CD8-positive, alpha-beta memory T cell (primary cell): ENCODE measurements at places on chromosomes 5 and 9.

- DNase-seq, result no peak
Observed at GRCh38 chr9:20417373-20418080, 204.8 kb downstream of the MLLT3 start.

DNA sequence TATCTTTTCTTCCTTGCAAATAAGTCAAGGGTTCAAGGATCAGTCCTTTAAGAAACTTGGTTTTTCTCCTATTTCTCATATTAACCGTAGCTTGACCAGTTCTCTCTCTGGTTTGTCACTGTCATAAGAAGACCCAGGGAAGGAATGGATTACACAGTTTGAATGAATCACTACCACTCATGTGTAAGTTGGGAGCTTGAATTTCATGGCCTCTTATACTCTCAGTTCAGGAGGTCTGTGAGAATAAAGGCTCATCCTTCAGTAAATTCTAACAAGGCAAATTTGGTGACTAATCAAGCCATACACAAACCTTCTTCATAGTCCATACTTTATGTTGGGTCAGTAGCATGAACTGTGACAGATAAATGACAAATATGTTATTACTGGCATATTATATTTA, 323.1 kb upstream of the ACTBL2 start:
- DNase-seq, result no peak

DNA sequence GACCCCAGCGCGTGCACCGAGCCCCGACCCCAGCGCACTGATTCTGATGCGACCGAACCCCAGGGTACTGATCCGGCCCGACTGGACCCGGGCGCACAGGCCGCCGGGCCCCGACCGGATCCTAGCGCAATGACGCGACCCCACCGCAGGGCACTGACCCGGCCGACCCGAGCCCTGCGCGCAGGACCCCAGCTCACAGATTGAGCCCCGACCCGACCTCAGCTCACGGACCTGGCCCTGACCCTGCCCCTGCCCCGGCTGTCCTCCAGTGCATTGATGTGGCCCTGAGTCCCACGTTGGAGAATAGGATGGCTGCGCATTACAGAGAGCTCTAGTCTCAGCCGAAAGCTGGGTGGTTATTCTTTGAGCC, 438 bp downstream of the TRIP13 start:
- DNase-seq, result no peak

DNA sequence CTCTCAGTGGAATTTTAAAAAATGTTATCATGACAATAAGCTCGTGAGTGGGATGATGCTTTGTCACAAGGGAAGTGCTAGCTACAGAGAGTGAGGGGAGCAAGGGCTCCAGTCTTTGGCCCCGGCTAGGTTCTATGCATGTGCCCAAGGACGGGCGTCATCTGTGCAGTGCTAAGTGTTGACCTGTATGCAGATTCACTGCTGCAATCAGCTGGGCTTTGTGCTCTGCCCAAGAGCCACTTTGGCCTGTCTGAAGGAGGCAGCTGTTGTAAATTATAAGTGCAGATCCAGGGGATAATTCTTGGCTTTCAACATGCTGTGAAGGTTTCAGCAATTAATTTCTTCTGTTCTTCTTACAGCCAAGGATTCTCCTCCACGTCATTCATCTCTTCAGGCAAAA, 268.6 kb downstream of the PSAT1 start:
- no peak for DNase-seq

GRCh38 chr5:150556859-150557508, 49.1 kb downstream of the NDST1 start:
- no peak for DNase-seq

DNA sequence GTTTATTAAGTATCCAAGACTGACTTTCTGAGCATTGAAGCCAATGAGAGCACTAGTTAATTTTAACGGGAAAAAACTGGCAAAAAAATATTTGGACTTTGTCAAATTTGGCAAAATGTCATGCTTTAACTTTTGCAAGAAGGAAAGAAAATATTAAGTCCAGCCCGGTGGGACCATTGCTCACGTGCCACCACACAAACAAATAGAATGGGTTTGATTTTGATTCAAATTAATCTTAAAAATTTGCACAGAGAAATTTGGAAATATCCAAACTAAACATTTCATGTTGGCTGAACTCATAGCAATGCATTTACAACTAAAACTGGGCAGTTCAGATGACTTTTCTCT, 302.2 kb downstream of the EBF1 start:
- DNase-seq, result no peak

DNA sequence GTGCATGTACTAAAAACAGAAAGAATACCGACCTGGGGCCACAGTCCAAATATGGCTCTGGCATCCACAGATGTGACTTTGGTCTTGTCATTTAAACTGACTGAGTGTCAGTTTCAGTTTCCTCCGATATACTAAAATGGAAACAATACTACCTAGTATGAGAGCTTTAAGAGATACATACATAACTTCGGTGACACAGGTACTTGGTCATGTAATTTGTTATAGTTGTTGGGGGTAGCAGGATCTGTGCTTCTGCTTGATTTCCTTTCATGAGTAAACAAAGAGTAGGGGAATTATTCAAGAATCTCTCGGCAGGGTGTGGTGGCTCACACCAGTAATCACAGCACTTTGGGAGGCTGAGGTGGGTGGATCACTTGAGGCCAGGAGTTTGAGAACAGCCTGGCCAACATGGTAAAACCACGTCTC, 32.1 kb downstream of the MTMR12 start:
- DNase-seq, result no peak

DNA sequence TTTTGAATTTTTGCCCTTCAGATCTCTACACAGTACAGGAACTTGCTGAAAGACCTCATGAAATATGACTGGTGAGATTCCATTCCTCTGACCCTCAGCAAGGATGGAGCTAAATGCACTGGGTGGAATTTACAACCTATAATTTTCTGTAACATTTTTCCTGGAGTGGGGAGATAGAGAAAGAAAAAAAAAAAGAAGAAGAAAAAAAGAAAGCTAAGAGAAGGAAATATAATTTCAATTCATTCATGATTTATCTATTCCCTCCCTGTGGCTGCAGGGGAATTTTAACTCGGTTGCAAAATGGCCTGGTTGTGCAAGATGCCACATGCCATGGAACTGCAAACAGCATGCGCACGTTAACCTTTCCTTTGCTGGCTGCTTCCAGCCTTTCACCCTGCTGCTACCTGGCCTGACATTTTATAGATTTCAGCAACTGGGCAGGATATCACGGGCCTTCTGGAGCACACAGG, 155.4 kb downstream of the FSTL4 start:
- DNase-seq, result no peak

- no peak for DNase-seq
Observed at GRCh38 chr5:142098931-142099330, 9.6 kb upstream of the NDFIP1 start.

GRCh38 chr5:68928617-68929302, 165.1 kb upstream of the SLC30A5 start:
- DNase-seq, result no peak

GRCh38 chr5:136399527-136399926, 34.2 kb upstream of the TRPC7 start:
- DNase-seq, result no peak

DNA sequence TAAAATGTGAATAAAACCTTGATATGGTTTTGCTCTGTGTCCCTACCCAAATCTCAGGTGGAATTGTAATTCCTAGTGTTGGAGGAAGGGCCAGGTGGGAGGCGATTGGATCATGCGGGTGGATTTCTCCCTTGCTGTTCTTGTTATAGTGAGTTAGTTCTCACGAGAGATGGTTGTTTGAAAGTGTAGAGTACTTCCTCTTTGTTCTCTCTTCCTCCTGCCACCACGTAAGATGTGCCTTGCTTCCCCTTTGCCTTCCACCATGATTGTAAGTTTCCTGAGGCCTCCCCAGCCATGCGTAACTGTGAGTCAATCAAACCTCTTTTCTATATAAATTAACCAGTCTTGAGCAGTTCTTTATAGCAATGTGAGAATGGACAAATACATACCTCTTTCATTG, 34.9 kb downstream of the TARS1 start:
- no peak for DNase-seq

DNA sequence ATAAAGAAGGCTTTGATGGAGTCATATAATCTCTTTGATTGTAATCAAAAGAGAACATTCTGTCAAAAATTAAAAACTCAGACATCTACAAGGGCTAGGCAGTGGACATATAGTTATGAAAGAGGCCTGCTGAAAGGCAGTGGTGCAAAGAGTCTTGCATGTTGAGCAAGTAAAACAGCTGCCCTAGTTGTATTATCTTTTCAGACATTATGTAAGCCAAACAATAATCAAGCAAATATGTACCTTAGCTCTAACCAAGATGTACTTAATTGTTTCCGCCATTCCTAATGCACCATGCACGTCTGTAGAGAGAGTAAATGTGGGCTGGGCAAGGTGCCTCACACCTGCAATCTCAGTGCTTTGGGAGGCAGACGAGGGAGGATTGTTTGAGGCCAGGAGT, 14.3 kb downstream of the GAPT start:
- DNase-seq, result no peak

DNA sequence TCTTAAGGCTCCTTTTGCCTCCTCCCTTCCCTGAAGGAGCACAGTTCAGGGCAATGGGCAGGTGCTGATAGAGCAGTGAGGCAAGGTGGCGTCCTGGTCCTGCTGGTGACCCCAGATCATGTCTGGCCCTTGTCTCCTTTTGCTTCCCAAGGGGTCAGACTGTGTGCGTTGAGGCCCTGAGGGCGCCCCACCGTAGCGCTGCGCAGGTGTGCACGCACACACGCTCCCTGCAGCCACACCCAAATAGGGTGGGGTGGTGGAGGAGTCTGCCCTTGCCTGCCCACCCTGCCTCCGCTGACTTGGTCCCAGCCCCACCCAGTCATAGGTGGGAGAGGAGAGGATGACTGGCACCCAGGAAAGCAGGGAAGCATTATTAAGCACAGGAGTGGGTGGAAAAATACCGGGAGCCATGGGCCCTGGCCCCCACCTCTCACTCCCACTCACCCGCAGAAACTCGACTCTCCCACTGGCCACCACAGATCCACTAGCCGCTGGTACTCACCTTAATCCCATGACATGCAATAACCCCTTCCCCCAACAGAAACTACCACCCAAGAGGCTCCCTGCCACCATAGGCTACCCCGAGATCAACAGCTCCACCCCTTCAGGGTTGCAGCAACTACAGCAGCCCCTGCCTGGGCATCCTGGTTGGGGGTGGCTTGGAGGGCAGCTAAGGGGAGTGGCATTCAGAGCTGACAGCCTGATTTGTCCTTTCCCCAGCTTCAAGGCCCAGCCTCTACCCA, 16.7 kb downstream of the PDLIM4 start:
- no peak for DNase-seq

DNA sequence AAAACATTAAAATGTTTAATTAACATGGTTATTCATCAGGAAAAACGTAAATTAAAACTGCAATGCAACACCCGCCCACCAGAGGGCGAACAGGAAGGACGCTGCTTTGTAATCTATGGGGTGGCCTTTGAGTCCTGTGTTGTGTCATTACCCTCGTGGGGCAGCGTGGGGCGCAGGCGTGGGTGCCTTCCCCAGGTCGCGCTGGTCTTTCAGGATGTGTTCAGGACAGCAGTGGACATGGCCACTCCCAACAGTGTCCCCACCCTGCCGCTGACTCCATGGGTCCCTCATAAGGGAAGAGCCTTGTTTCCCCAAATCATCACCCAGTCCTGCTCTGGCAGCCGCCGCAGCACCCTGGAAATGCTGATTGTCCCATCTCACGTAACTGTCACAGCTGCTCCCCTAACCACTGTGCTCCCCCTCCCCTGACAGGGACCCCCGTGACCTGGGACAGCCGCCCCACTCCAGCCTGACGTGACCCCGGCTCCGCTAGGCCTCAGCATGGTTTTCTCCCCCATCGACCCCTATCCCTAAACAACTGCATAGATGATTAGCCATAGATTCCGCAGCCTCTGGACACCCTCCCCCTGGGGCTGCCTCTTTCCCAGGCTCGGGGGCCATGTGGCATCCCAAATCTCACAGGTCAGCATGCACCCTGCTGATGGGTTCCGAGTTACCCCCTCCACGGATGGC, 36.4 kb downstream of the GLT6D1 start:
- peak; percentile 33 for DNase-seq

- no peak for DNase-seq
Observed at GRCh38 chr9:106753155-106753671, 109.8 kb upstream of the ZNF462 start.
